CD4-positive, alpha-beta T cell (primary cell): ENCODE measurements at places on chromosomes 2 and 18.

DNA sequence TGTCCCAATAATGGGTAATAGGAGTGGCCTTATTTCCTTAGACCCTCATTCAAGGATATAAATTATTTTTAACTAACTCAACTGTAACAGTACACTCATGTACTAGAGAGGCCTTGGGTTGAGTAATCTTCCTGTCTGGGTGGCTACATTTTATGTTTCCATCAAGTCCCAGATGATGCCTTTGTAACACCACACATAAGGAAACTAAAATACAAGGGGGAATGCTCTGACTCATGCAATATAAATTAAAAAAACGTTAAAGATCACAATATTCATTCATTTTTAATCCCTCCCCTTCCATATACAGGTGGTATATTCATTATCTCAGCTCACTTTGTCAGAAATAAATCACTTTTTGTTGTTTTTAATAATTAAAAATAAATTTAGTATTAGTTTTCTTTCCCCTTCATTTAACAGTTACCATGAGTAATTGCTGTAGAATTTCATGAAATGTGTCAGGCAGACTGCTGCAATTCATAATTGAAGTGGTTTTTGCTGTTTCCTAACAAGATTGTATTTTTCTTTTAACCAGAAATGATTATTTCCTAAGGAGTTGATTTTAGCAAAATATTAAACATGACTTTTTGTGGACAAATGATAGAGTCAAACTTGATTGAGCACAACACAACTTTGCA is 1403.6 kb downstream of the SUCLG1 start:
- H3K36me3 ChIP-seq: no peaks in the 10 kb centered on the region
- DNase-seq: no peak
- no peak overlapping the region for H3K4me3 ChIP-seq
- no peaks in the 10 kb centered on the region for H3K4me1 ChIP-seq
- H3K27ac ChIP-seq: no peak overlapping the region
- no peaks in the 10 kb centered on the region for H3K27me3 ChIP-seq

DNA sequence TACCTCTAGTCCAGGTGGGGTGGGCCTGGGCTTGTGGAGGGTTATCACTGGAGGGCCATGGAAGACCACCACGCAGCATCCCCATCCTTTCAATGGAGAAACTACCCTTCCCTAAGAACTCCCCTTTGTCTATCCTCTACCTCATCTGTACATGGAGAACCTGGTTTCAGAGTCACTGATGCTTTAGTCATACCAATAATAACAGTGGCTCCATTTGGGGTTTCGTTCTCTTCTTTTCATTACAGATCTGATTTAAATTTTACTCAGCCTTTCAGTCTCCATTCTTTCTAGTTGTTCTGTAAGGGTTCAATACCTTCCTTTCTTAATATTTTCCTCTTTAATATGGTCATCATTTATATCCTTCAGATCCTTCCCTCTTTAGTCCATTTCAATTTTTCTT is 54.6 kb upstream of the ZFP36L2 start:
- no peak for DNase-seq
- H3K27me3 ChIP-seq: no peaks in the 10 kb centered on the region
- H3K27ac ChIP-seq: no peak overlapping the region
- no peak overlapping the region for H3K4me3 ChIP-seq
- peaks cover 66% of the 10 kb centered on the region for H3K36me3 ChIP-seq

- no peaks in the 10 kb centered on the region for H3K27me3 ChIP-seq
- no peak for DNase-seq
- no peaks in the 10 kb centered on the region for H3K36me3 ChIP-seq
- no peak overlapping the region for H3K27ac ChIP-seq
- H3K4me1 ChIP-seq: no peaks in the 10 kb centered on the region
These were observed 556.2 kb upstream of the ZEB2 start for GRCh38 chr2:145076085-145076484.

GRCh38 chr18:48948112-48949049 is 2.4 kb downstream of the SMAD7 start:
- peaks cover 16% of the 10 kb centered on the region for H3K36me3 ChIP-seq
- peak; percentile 50 for DNase-seq
- peaks cover 76% of the 10 kb centered on the region for H3K4me1 ChIP-seq
- peak overlapping the region; percentile 91 for H3K4me3 ChIP-seq

DNA sequence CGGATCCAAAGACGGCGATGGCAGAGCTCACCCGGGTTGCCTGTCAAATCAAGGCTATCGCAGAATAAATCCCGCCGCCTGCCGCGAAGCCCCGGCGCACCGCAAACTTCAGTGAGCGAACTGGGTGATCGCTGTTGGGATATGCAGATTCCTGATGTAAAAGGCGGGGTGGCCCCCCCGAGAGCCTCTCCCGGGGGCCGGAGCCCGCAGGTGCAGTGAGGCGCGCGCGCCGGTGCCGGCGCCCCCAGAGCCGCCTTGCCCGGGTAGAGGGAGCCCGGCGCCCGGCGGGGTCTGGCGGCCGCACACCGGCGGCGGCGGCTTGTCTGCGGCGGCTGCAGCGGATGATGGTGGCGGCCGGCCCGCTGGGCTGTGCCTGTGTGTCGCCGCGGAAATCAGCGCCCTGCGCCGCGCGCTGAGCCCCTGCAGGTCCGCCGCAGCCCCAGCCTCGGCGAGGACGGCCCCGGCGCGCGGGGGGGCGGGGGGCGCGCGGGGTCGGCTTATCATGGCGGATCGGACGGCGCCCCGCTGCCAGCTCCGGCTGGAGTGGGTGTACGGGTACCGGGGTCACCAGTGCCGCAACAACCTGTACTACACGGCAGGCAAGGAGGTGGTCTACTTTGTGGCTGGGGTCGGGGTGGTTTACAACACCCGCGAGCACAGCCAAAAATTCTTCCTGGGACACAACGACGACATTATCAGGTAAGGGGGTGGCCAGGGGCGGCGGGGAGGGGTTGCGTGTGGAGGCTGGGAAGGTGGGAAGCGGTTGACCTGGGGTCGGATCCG is 1.3 kb downstream of the EML6 start:
- peaks cover 10% of the 10 kb centered on the region for H3K27me3 ChIP-seq
- no peaks in the 10 kb centered on the region for H3K36me3 ChIP-seq
- H3K4me3 ChIP-seq: peak overlapping the region; percentile 81
- peaks cover 22% of the 10 kb centered on the region for H3K4me1 ChIP-seq
- DNase-seq: no peak

- H3K27ac ChIP-seq: no peak within 1 kb of the TSS
- peak within 1 kb of the TSS; percentile 48 for H3K4me3 ChIP-seq
- DNase-seq: peak; percentile 50
These were observed at the start of gene HMSD for GRCh38 chr18:63949068-63949737. HMSD (plus strand) TSS chr18:63949301; CDS start chr18:63953456, 4,155 bp downstream.

- no peak overlapping the region for H3K27ac ChIP-seq
- no peaks in the 10 kb centered on the region for H3K36me3 ChIP-seq
- no peaks in the 10 kb centered on the region for H3K27me3 ChIP-seq
These were observed 263.8 kb downstream of the EIPR1 start for GRCh38 chr2:3113769-3114168.

GRCh38 chr2:109033171-109033570 is 44.2 kb upstream of the EDAR start:
- H3K4me1 ChIP-seq: peaks cover 76% of the 10 kb centered on the region
- H3K27ac ChIP-seq: peak overlapping the region; percentile 86
- no peak for DNase-seq

DNA sequence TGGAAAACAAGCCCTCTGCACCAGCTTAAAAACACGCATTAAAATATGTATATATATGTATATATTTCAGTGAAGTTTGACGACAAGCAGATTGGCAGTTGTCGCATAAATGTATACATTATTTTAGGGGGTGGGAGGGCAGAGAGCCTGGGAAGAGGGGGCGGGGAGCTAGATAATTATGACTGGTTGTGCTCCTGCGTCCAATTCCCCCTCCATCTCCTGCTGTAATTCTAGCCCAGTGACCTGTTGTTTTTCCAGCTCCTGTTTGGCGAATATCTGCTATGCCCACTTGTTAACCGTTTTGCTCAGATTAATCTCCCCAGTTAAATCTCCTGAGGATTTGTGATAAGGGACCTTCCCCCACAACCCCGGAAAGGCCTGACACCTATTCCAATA is 656 bp downstream of the UNC80 start:
- H3K27ac ChIP-seq: no peak overlapping the region
- H3K27me3 ChIP-seq: peaks cover 14% of the 10 kb centered on the region
- H3K4me3 ChIP-seq: no peak overlapping the region
- H3K4me1 ChIP-seq: peaks cover 2% of the 10 kb centered on the region
- no peaks in the 10 kb centered on the region for H3K36me3 ChIP-seq
- DNase-seq: no peak

DNA sequence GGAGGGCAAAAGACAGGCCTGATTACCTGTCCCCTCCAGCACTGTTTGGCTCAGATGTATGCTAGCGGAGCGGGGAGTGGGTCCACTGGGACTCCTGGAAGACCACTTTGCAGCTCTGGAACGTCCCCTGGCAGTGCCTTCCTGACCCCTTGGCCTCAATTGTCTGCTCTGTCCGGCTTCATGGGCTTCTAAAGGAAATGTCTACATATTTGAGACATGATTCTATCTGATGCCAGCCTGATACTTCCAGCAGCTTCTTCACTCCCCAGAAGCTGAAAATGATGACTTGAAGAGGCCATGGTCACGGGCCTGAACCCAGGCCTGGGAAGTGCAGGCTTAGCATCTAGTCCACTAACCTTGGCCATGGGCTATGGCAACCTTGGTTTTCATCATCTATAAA is 112.1 kb downstream of the ACAA2 start:
- no peaks in the 10 kb centered on the region for H3K27me3 ChIP-seq
- H3K4me1 ChIP-seq: no peaks in the 10 kb centered on the region
- H3K36me3 ChIP-seq: no peaks in the 10 kb centered on the region
- no peak overlapping the region for H3K27ac ChIP-seq
- DNase-seq: no peak

DNA sequence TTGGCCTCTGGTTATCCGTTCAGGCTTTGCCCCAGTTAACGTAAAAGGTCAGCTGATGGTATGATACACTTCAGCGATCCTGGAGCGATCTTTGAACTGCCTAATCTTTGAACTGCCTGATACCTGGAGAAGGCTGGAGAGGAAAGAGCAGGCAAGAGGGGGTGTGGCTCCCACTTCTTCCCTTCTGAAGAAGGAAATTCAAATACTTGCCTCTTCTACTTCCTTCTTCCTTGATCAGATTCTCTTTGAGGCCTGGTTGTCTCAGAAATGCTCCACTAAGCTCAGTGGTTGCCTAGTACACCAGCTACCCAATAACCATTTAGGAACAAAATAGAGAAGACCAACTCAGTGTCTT is 619 bp downstream of the GALM start:
- no peak for DNase-seq
- H3K4me3 ChIP-seq: peak overlapping the region; percentile 81

DNA sequence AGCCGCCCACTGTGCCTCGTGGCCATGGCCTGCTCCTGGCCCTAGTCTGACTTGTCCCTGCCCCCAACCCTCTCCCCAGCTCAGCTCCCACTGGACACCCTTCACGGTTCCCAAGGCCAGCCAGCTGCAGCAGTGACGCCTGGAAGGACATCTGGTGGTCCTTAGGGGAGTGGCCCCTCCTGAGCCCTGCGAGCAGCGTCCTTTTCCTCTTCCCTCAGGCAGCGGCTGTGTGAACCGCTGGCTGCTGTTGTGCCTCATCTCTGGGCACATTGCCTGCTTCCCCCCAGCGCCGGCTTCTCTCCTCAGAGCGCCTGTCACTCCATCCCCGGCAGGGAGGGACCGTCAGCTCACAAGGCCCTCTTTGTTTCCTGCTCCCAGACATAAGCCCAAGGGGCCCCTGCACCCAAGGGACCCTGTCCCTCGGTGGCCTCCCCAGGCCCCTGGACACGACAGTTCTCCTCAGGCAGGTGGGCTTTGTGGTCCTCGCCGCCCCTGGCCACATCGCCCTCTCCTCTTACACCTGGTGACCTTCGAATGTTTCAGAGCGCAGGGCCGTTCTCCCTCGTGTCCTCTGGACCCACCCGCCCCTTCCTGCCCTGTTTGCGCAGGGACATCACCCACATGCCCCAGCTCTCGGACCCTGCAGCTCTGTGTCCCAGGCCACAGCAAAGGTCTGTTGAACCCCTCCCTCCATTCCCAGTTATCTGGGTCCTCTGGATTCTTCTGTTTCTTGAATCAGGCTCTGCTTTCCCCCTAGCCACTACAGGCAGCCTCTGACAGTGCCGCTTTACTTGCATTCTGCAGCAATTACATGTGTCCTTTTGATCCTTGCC is 35.8 kb downstream of the ANO7 start:
- DNase-seq: no peak
- peaks cover 19% of the 10 kb centered on the region for H3K36me3 ChIP-seq
- no peaks in the 10 kb centered on the region for H3K27me3 ChIP-seq

DNA sequence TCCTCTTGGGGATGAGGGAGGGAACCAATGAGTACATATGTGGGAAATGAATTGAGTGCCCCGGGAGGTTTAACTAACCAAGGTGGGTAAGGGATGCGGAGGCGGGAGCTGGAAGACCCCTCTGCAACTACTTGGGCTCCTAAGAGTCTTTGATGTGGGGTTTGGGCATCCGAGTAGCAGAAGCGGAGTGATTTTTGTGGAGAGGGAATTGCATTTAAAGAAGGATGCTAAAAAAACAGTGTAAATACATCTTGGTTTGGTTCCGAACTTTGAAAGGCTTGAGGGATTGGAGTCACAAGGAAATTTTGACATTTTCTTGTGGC is 215.7 kb downstream of the MCFD2 start:
- no peak for DNase-seq
- peaks cover 15% of the 10 kb centered on the region for H3K4me1 ChIP-seq
- peak overlapping the region; percentile 84 for H3K4me3 ChIP-seq
- no peak overlapping the region for H3K27ac ChIP-seq

GRCh38 chr18:21363348-21363747 is 121.3 kb downstream of the GREB1L start:
- H3K27ac ChIP-seq: no peak overlapping the region
- no peak overlapping the region for H3K4me3 ChIP-seq
- no peaks in the 10 kb centered on the region for H3K4me1 ChIP-seq
- no peak for DNase-seq

DNA sequence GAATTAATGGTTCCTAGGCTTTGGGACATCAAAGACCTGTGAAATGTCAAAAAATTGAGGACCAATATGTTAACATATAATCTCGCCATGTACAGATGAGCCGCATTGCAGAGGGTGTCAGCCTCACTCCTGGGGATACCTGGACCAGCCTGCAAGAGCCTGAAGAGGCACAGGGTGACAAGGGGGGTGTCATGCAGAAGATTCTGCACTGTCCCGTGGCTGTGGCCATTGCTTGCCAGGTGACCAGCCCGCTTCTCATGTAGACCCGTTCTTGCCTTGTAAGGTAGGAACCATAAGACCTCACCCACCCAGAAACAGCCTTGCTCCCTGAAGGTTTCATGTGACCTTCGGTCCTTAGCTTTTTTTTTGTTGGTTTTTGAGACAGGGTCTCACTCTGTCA is 37.5 kb downstream of the TMEM37 start:
- H3K4me3 ChIP-seq: no peak overlapping the region
- no peaks in the 10 kb centered on the region for H3K4me1 ChIP-seq
- H3K27ac ChIP-seq: no peak overlapping the region
- DNase-seq: no peak

DNA sequence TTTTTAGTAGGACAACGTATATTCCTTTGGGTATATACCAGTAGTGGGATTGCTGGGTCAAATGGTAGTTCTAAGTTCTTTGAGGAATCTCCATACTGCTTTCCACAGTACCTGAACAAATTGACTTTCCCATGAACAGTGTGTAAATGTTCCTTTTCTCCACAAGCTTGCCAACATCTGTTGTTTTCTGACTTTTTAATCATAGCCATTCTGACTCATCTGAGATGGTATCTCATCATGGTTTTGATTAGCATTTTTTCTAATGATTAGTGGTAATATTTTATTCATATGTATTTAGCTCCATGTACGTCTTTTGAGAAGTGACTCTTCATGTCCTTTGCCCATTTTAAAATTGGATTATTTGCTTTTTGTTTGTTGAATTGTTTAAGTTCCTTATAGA is 58.4 kb upstream of the CERS6 start:
- H3K4me3 ChIP-seq: no peak overlapping the region
- no peaks in the 10 kb centered on the region for H3K36me3 ChIP-seq
- no peak for DNase-seq
- no peaks in the 10 kb centered on the region for H3K27me3 ChIP-seq
